ENCODE measurements at places on chromosomes 2 and 18. TPM values are rescaled to one million over a fixed set of nuclear protein-coding genes. Genes with fewer than 3 reads are reported as not detected.

DNA sequence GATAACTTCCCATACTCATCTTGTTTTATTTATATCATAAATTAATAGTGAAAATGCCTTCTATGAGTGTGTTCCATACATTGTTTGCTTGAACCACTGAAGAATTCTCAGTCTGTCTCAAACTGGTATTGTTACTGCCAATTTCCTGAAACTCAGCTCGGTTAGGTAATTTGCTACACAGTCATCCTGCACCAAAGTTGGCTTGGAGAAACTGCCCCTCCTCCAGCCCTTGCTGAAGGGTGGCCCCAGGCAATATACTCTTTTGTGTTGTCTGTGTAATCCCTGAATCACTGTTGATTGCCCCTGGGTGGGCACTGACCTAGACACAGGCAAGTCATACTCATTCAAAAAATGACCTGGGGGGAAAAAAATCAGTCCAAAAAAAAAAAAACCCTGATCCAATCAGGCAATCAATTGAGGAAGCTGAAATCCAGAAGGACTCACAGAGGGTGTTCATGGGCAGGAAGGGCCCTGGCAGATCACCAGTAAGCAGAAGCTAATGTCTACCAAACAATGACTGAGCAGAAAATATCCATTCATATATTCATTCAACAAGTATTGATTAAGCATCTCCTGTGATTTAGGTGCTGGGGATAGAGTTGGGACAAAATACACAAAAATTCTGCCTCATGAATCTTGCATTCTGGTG, 3.8 kb upstream of the SESTD1 start:
- no peak for DNase-seq

CCDC74B gene
- polyA plus RNA-seq: 4.2 TPM

DYNAP gene
- polyA plus RNA-seq: not detected

DNA sequence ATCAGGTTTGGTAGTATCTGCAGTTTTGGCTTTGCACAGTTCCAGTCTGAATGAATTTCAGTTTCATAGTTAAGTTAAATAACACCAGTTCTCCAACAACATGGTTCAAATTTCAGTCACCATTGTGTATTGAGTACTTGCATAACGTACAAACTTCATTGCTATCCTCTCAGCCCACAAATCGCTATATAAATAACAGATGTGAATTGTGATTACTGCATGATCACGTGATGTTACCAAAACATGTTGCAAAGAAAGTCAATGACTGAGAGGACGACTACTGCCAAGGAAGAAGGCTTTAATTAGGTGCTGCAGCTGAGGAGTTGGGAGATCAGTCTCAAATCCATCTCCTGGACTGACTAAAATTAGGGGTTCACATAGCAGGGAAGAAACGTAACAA, 48.2 kb downstream of the COL4A4 start:
- peak; percentile 11 for DNase-seq

GRCh38 chr2:189210250-189211087, 30.9 kb upstream of the COL5A2 start:
- peak; percentile 93 for DNase-seq

Data from AG04450 (cell line).